ENCODE measurements at places on chromosomes 3 and 15. TPM values are rescaled to one million over a fixed set of nuclear protein-coding genes. Genes with fewer than 3 reads are reported as not detected.
A peak's percentile ranks its signal among the peaks of the same experiment; 100 is the strongest.

The FGD5 gene
- not detected for total RNA-seq

The STARD9 gene
- total RNA-seq: 2.8 TPM

The B3GNT5 gene
- total RNA-seq: 0.73 TPM

The SERPINI2 gene
- not detected for total RNA-seq

The RPUSD2 gene
- 21.0 TPM for total RNA-seq

The DNAH12 gene
- total RNA-seq: 0.19 TPM

The CIP2A gene
- 3.9 TPM for total RNA-seq

- DNase-seq: no peak
These were observed 59.3 kb downstream of the EBLN2 start for GRCh38 chr3:73120710-73121109.

DNA sequence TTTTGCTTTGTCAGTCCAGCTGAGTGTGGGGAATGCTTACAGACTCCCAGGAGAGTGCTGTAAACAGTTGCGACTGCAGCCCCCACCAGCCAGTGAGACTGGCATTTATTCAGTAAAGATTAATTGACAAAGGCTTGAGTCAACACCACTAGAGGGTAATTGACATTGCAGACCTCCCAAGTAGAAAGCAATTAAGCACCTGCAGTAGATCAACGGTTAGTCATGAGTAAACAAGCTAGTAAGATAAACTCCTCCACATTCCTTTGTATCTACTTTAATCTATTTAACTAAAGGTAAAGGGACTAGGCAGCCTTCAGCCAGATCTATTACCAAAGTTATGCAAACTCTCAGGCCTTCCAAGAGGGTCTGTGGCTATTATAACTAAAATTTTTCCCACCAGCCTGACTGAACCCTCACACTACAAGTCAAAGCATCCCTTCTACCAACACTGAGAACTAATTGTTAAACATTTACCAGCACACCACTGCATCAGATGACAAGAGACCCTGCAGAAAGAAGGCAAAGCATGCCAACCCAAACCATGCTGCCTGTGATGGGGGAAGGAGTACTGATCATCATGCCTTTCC is 30.5 kb upstream of the GALNT15 start:
- no peak for DNase-seq

- DNase-seq: no peak
These were observed 338.1 kb downstream of the EFHB start for GRCh38 chr3:19595884-19596283.

DNA sequence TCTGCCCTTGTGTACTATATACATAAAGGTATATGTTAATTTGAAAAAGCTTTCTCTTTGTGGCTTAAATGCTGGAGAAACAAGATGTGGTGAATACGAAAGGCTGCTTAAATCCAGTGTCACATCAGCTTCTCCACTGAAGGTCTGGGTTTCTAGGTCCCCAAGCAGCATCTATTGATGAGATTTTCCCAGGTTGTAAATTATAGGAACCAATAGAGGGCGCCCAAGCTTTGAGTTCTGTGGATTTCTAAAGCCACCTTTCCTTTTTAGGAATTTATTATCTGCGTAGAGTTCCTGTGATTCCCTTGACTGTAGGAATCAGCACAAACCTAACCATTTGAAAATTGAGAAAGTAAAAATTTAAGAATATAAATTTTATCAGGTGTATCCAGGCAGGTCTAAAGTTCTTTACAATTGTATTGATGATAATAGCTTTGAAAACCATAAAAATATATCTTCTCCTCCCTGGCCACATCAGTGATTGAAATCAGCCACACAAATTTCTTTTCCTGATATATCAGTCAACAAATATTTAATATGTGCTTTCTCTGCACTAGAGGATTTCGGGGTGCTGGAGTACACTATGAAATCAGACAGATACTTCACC is 88.3 kb upstream of the ADAMTSL3 start:
- DNase-seq: no peak

DNA sequence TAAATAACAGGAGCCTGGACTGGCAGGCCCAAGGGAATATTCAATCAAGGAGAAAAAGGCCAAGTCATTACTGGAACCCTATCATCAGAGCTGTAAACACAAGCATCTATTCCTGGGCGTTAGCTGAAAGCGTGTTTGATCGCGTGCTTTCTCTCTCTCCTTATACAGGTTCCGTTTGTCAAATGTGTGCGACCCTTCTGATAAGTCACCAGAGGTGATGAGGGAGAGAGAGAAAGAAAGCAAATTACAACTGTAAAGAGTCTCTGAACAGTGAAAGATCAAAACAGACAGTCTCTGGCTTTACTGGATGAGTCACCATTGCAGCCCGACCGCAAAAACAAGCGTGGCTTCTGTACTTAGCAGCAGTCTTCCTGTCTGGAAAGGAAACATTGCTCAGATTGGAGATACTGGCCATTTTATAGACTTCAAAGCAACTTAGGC is 39.5 kb upstream of the TPRG1 start:
- peak; percentile 70 for DNase-seq

DNA sequence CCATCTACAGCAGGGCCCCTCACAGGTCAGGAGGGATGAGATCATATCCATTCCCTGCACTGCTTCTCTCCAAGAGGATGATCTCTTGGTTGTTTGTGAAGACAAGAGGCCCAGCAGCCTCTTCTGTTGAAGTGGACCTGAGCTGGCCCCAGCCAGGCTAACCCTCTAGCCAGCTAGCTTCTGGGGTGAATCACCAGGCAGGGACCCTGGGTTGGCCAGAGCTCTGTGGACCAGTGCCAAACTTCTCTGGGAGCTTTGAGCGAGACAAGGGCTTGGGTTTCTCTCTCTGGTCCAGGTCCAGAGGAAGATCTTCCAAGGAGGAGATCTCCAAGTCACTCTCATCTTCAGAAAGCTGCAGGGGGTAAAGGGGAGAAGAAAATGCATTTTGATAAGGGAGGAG is 52.7 kb downstream of the CLDN18 start:
- no peak for DNase-seq

- DNase-seq: no peak
These were observed 2.6 kb downstream of the SI start for GRCh38 chr3:165075695-165076094.

DNA sequence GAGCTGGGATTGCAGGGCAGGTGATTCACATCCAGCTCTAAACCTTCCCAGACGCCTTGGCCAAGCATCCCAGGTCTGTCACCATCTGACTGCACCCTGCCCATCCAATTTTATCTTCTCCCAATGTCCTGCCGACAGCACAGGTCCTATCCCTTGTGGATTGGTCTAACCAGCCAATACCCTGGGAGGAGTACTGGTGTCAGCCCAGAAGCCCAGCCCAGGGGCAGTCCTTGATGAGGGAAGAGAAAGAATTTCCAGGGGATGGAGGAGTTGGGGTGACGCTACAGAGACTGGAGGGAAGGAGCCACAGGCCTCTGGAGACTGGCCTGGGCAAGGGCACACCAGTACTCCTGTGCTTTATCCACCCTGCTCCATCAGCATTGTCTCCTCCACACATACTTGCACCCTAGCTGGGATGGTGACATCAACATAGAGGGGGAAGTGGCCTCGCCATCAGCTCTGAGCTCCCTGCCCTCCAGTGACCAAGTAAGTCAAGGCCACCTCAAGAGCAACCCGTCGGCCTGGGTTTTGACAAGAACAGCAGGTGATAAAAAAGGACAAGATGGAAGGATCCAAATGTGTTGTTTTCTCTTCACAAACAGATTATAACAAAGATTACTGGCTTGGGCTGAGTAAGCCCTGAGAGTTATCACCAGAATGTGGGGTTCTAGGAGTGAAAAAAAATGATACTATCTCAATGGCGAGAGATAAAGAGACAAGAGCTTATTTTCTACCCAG is 114.6 kb downstream of the AQP9 start:
- no peak for DNase-seq

DNA sequence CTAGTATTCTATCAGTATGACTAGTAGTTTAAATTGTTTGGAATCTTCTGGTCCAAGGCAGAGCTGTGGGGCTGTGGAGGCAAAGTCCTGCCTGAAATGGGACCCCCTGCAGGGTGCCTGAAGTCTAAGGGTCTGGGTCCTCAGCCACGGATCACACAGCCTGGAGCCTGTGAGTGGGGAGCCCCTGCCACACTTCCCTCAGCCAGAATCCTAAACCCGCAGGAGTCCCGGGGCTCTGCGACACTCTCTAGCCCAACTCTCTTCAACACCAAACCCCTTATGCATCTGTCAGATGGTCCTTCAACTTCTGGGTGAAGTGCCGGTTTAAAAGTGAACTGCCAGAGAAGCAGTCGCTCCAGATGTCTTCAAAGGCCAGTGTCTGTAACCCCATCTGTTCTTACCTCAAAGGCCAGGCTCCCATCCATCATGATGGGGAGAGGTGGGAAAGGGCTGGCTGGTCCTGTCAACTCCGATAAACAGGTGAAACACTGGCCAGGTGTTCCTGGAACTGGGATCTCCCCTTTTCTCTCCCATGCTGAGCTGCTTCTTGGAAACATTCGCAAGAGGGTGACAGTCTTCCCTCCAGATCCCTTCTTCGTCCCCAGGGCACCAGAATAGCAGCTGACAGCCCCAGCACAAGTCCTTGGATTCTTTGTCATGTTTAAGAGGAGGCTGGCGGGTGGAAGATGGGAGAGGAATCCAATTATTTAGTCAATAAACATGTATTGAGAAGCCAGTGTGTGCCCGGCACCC is 45.6 kb downstream of the CPN2 start:
- no peak for DNase-seq

DNA sequence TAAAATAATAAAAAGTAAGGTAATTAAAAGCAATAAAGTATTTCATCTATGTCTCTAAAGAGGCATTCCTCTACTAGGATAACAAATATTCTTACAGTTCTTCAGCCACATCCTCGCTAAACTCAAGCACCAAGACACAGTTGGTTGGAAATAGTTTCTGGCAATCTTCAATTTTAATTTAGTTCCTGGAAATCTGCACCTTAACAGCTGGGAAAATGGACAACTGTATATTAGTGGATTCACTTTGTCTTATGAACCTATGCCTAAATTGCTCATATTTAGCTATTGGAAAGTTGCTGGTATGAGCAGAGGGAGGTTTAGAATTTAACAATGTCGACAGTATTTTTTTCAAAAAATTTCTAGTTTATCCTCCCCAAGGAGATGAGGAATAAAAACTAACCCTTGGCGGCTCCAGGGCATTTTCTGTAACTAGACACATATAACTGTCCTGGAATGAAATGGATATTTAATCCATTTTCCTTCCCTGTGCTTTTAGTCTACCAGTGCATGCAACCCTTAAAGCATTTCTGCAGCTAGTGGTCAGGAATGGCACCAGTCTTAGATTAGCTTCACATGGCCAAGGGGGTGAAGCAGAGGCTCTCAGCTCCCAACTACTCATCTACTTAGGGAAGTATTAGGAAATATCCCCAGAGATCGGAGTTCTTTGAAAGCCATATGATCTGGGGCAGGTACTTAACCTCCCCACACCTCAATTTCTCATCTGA is 290.0 kb upstream of the THBS1 start:
- no peak for DNase-seq

GRCh38 chr3:120425572-120426250 is 25.1 kb downstream of the FSTL1 start:
- DNase-seq: no peak

GRCh38 chr15:28935316-28935715 is 49.5 kb downstream of the APBA2 start:
- peak; percentile 66 for DNase-seq

- DNase-seq: no peak
These were observed 54.2 kb downstream of the ANKRD28 start for GRCh38 chr3:15743587-15744009.

DNA sequence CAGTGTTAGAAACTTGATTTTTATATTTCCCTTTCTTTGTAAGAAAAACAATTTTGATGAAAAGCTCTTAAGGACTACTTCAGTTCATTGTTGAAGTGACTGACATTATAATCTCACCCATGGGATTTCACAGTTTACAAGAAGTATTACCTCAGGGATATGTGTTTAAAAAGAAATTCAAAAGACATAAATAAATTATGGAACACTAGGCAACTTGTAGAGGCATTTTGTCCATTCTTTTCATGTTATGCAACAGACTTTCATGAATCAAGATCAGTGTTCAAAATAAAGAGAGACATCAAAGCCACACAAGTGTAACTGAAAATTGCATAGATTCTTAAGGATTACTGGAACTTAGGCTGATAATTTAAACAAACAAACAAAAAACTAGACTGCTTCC is 196.8 kb upstream of the AGTR1 start:
- DNase-seq: no peak

DNA sequence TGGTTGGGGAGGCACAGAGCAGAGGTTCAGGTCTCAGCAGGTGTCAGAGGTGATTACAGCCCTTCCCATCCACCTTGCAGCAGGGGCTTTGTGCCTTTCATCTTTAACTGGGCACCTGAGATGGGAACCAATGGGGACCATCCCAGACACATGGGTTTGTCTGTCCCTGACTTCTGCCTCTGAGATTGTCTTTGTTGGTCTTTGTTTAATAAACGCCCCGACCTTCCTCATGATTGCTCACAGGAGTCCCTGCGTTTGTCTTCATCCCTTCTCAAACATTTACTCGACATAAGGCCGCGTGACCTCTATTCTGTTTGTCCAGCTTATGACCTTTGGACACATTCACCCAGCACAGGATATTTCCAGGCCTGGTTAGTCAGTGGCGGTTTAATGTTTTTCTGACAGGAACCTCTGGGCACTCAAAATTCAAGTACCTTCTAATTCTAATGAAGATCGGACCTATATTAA is 5.9 kb downstream of the ZSCAN2 start:
- DNase-seq: no peak

DNA sequence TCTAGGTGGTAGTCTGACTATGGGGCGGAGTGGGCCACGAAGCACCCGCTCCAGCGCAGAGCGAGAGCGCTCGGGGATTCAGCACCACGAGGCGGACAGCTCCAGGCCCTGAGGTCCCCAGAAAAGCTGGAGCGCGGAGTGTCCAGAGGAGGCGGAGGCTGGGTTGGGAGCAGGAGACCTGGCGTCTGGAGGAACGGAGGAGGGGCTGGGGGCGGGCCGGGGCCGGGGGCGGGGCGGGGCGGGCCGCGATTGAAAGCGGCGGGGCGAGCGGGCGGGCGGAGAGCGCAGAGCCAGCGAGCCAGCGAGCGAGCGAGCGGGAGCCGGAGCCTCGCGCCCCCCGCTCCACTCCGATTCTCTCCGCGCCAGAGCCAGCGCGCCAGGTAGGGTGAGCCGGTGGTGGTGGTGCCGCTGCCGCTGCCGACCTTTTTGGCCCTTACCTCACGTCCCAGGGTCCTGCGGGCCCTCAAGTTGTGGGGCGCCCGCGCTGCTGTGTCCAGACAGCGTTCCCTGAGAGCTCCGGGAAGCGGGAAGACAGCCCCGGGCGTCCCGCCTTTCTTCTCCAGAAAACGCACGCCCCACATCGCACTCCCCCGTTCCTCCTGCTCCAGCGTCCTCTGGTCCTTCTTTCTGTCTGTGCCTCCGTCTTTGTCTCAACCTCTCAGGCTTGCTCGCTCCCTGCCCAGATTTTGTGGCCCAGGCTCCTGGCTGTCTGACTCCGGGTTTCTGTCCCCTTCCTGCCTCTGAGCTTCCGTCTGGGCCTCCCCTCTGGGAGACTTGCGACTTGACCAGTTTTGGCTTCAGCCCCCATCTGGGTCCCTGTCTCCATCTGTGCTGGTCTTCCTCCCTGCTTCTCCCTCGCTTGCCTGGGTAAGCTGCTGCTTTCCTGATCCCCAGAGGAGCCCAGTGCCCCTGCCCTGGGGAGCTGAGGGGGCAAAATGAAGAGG is at the start of gene GRM2:
Gene GRM2, plus strand, starts transcription at position 281 of the 944 bp plus-strand sequence. CDS start 1,916 bp downstream, outside the sequence.
- DNase-seq: peak; percentile 45
